ENCODE measurements at places on chromosomes 5 and 9. TPM values are rescaled to one million over a fixed set of nuclear protein-coding genes. Genes with fewer than 3 reads are reported as not detected.

CYFIP2 gene
- total RNA-seq, result 57.9 TPM

FOXB2 gene
- total RNA-seq, result not detected

PFN3 gene
- total RNA-seq, result not detected

GRM6 gene
- total RNA-seq, result not detected

QSOX2 gene
- 9.2 TPM for total RNA-seq

SLC34A3 gene
- not detected for total RNA-seq

All from renal cortical epithelial cell (primary cell).